Activated T-helper 1 cell treated with Interleukin-2 at 50 U/mL for 16 hours (primary cell): ENCODE measurements at places on chromosomes 6 and 20.

GRCh38 chr20:51535075-51535386 lies 7.5 kb downstream of the NFATC2 start:
- no peak for DNase-seq

DNA sequence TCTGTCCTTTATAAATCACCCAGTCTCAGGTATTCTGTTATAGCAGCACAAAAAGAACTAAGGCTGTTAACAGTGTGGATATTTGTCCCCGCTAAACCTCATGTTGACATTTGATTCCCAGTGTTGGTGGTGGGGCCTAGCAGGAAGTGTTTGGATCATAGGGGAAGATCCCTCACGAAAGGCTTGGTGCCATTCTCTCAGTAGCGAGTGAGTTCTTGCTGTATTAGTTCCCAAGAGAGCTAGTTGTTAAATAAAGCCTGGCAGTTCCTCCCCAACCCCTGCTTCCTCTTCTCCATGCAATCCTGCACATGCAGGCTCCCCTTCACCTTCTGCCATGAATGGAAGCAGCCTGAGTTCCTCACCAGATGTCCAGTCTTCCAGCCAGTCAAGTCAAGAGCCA lies 29.8 kb upstream of the ERVFRD-1 start:
- no peak for DNase-seq

GRCh38 chr6:43706788-43707187 lies 19.2 kb upstream of the MRPS18A start:
- DNase-seq: no peak

DNA sequence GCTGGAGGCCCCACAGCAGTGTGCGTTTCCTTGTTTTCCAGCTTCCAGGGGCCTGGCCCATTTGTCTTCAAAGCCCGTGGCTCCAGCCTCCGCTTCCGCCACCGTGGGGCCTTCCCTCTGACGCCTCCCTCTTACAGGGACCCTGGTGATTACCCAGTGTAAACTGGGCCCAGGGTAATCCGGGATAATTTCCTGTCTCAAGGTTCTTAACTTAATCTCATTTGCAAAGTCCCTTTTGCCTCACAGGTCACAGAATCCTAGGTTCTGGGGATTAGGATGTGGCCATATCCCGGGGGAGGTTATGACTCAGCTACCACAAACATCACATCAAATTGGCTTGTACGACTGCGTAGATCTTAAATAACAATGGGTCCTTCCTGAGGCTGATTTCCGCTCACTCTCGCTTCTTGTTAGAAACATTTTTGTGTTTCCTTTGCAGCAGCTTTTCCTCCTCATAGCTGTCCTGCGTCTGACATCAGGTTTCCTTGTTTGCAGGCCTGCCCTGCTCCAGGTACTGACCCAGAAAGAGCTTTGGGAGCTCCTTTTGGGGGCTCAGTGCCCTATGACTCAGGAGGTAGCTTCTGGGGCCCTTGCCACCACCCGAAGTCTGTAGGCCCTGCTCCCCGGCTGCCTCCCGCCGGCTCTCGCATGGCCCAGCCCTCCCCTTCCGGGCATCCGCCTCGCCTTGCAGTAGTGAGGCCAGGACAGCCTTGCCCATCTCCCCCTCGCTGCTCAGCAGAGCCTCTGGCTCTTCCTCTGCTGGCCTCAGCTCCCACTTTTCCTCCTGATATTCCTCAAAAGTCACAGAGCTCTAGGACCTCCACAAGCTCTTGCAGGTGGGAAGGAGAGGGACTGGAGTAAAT lies 100.5 kb downstream of the ERMARD start:
- DNase-seq: no peak

- no peak for DNase-seq
Observed at GRCh38 chr6:81876971-81877370, 124.5 kb upstream of the TENT5A start.

DNA sequence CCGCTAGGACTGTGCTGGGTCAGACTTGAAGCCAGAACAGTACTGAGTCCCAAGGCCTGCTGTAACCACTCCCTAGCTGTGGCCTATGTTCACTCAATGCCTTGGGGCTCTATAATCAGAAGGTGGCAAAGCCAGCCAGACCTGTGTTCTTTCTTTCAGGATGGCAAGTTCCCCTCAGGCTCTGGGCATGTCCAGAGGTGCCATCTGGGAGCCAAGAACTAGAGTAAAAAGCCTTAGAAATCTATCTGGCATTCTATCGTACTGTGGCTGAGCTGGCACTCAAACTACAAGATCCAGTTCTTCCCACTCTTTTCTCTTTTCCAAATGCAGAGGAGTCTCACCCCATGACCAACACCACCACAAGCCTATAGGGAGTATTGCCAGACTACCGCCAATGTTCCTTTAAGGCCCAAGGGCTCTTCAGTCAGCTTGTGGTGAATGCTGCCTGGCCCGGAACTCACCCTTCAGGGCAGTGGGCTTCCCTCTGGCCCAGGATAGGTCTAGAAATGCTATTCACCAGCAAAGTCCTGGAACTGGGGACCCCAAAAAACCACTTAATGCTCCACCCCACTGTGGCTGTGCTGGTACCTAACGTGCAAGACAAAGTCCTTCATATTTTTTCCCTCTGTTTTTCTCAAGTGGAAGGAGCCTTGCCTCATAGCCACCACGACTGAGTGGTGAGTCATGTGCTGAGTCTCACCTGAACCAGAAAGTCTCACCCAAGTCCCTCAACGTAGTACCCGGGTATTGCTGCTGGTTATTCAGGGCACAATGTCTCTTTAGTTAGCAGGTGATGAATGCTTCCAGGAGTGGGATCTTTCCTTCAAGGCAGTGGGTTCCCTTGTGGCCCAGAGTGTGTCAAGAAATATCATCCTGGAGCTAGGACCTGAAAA lies 8.6 kb upstream of the SIRPB2 start:
- no peak for DNase-seq

GRCh38 chr20:18705490-18705889 lies 108.1 kb upstream of the SCP2D1 start:
- DNase-seq: no peak
